Stimulated activated CD8-positive, alpha-beta memory T cell treated with anti-CD3 and anti-CD28 coated beads, Interleukin-15, amount 100 ng/mL, for 1 hour (primary cell): ENCODE measurements at places on chromosomes 4 and X.

- no peak for DNase-seq
These were observed 62.9 kb upstream of the SLC34A2 start for GRCh38 chr4:25592736-25593135.

GRCh38 chr4:110020139-110020538, 107.5 kb downstream of the EGF start:
- DNase-seq: no peak

- DNase-seq: no peak
These were observed 511.5 kb downstream of the SPIN4 start for GRCh38 chrX:62839596-62839995.

- DNase-seq: no peak
These were observed 1.6 kb downstream of the KLHL13 start for GRCh38 chrX:118114971-118115370.

DNA sequence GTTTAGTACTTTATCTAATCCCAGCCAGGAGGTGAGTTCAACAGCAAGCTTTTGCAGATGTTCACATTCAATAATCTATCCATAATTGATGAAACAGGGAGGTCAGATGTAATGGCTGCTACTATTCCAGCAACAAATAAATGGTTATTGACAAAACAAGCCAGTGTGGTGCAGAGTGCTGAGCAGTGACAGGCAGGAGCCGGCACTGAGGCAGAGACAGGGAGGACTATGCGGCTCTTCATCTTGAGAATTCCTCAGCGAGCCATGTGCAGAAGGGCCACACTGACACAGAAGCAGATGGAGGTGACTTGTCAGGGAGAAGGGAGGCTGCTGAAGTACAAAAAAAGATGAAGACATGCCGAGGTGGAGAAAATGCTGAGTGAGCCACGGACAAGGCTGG, 98.3 kb downstream of the TTC29 start:
- no peak for DNase-seq

GRCh38 chrX:70437921-70438665, 6.5 kb upstream of the DLG3 start:
- no peak for DNase-seq

GRCh38 chr4:71026086-71026485, 32.6 kb downstream of the DCK start:
- DNase-seq: no peak

GRCh38 chr4:16488084-16488483, 261.8 kb upstream of the TAPT1 start:
- DNase-seq: no peak

- no peak for DNase-seq
These were observed 1754.3 kb upstream of the AGA start for GRCh38 chr4:179196511-179196910.

DNA sequence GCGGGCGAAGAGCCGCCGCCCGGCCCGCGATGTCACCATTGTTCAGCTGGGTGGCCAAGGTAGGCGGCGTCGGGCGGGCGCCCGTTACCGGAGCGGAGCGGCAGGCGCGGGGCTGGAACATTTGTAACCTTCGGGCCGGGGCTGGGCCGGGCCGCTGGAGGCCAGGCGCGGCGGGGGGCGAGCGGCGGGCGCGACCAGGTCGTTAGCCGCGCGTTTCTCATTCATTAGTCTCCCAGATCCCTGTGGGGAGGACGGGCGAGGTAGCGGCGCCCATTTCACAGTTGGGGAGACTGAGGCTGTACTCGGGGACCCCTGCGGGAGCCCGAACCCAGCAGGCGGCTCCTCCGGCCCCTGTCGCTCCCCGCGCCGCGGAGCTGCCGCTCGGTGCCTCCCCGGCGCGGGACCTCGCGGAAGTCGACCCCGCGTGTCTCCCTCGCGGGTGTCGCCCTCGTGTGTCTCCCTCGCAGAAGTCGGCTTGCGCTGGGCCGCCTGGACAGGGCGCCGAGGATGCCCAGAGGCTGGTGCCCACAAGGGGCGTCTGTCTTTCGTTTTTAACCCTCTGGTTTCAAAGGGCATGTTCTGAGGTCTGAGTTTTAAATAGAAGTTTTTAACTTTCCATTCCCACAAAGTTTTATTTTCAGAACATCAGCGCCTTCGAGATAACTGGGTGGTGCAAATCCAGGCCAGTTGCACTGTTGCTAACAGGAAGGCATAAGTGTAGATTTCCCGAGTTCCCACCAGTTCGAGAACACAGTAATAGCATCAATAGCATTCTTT, 17.5 kb downstream of the PTTG2 start:
- DNase-seq: peak; percentile 46

DNA sequence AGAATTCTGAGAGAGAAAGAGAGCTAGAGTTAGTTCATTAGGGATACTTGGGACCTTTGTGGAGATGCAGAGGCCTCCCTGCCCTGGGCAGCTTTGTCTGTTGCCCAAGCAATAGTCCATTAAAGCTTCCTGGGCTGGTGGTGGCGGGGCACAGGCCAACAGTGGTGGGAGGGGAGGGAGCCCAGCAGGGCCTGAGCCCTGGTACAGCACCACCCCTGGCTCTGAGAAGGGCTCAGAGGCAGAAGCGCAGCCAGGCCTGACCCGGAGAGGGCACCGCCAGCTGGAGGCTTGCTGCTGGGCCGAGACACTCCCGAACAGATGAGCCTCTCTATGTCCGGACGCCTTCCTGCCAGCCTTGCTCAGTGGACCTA, 65.3 kb downstream of the EFNB1 start:
- DNase-seq: no peak

DNA sequence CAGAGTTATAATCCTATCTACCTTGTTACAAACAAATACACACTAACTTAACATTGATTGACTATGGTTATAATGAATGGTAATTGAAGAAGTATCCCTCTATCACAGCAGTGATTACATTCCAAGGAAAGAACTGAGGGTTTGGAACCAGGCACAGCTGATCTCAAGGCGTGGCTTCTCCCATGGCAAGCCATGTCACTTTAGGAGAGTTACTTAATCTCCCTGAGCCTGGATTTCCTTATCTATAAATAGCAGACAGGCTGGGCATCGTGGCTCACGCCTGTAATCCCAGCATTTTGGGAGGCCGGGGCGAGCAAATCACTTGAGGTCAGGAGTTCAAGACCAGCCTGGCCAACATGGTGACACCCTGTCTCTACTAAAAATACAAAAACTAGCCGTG, 25.6 kb downstream of the SORBS2 start:
- no peak for DNase-seq

- DNase-seq: no peak
These were observed 722 bp downstream of the FGF16 start for GRCh38 chrX:77447653-77448569.

DNA sequence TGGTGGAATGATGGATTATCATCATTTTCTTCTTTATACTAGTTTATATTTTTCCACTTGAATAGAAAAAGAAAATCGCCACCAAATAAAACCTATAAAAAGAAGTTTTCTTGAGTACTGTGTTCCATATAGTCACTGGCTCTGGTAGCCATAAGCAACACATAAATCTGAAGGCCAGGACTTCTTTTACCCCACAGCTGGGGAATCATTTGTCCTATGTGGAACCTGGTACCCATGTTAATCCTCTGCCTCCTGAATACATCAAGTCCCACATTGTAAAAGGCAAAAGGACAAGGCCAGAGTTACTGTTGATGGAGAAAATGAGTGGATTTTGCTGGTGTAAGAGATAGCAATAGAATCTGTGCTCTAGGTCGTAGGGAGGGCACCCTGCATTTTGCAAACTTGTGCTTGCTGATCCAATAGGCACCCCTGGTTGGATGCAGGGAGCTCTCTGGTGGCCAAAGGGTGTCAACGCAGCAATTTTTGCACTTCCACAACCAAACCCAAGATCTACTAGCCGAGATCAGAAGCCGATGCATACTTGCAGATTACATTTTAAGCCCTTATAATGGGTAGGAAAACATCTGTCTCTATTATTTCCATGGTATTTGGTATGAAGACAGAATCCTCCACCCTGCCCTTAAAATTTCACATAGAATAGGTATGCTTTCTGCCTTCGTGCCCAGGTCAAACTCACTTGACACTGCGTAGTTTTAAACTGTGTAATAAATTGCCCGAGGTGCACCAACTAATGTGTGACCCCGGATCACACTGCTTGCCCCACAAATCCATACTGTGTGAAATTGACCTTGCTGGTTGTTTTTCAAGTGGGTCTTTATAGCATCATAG, 146.2 kb upstream of the SCML1 start:
- DNase-seq: no peak

GRCh38 chr4:180426938-180427337, 1816.3 kb upstream of the TENM3 start:
- no peak for DNase-seq

DNA sequence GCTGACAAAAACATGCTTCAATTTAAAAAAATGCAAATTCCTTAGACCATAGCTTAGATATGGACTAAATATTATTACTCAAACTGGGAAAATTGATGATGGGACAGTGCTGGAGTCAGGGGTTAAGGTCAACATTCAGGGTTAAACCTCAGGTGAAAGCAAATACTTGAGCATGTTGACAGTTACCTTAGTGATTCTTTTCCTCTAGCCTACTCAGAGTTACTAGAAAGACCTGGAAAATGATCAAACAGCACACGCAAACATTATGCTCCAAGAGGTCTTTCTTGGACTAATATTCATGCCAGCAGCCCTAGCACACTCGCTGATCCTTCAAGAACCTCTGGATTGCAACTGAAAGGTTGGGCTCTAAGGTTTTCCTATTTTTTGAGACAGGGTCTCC, 10.8 kb downstream of the IGFBP7 start:
- DNase-seq: no peak

- DNase-seq: no peak
These were observed 500.2 kb downstream of the INPP4B start for GRCh38 chr4:142345924-142346323.

DNA sequence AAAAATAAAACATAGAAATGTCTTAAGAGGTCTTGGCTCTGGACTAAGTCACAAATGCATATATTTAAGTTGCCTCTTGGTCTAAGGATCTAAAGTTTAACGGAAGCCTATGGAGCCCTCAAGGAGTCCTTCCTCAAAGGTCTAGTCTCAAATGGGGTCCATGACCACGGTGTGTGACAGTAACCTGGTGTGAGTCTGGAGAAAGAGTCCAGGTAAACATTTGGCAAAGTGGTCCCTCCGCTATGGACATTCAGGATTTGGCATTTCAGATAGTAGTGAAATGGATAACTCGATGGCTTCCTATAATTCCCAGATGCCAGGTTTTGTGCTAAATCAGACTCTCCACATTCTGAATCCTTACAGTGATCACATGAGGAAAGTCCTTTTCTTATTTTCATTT, 44.2 kb downstream of the RHOH start:
- no peak for DNase-seq

- DNase-seq: no peak
These were observed 1037.0 kb upstream of the SLIT2 start for GRCh38 chr4:19214591-19215186.

DNA sequence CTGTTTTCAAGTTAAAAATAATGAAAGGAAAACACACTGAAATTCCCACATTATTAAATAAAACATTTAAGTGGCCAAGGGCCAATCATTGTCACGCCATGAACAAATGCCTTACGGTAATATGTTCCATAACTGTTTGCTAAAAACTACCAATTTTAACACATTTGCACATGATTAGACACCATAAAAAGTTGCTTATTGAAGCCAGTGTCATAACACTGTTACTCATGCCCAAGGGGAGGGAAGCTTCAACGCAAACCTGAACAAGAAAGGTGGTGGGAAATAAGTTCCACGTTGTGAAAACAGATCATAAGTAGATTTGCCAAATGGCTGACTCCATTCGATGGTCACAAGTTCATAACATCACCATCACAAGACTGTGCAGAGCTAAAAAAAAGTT, 739.3 kb upstream of the FAM241A start:
- DNase-seq: no peak

DNA sequence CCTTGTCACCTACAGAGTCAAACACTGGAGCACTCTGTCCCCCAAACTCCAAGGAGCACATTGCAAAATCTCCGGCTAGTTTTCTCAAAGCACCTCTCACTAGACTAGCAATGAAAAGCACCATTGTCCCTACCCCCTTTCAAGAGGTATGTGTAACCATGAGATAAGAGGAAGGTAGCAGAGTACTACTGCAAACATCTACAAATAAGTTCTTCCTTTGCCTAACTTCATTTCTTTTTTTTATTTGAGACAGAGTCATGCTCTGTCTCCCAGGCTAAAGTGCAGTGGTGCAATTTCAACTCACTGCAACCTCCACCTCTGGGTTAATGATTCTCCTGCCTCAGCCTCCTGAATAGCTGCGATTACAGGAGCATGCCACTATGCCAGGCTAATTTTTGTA, 17.7 kb downstream of the PPP4R3C start:
- no peak for DNase-seq

DNA sequence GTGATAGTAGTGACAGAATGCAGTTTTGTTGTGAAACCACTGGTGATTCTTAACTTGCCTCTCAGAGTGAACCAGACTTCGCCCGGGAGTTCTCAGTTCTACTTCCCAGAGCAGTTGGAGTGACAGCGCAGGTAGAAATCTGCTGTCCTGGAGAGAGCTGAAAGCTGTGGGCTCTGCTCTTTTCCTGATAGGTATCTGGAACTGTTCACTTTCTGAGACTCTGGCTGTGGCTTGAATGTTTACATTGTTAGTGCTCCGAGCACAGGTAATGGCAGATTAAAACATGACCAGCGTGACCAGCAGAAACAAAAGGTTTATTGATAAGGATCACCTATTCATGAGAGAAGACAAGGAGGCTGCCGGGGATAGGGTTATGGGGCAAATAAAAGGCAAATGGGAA, 360.7 kb downstream of the BMPR1B start:
- DNase-seq: no peak

DNA sequence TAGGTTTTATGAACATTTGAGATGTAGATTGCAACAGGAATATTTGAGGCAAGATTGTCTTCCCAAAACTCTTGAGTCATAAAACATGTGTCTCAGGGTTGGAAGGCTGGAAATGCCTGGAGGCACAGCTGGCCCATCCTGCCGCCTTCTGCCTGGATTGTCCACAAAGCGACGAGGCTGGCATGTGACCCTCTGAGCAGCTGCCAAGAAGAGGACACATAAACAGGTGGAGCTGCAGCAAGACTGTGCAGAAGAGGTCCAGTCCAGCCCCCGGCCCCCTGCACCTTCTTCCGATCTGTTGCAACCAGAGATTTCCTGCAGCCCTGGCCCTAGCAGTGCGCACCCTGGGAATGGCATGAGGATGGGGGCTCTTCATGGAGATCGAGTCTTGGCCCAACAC, 101.9 kb upstream of the BCOR start:
- DNase-seq: no peak

DNA sequence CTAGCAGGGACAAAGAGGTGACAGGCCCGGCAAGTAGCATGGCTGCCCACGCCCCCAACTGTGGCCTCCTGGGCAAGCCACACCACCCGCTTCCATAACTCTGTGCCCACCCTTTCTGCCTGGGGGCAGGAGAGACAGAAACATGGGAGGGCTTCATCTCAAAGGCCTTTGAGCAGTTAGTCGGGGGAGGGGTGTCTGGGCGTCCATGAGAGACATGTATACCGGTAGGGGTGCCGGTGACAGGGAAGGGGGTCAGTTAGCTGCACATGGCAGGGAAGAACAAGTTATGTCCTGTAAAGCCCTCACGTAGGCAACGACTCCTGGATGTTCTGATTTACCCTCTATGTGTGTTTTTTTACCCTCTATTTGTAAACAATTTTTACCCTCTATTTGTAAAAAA, 9.3 kb downstream of the PDZD4 start:
- DNase-seq: no peak
